ENCODE measurements at places on chromosomes 11 and 22.

GRCh38 chr11:115885535-115886421, 381.6 kb upstream of the CADM1 start:
- DNase-seq, result no peak

DNA sequence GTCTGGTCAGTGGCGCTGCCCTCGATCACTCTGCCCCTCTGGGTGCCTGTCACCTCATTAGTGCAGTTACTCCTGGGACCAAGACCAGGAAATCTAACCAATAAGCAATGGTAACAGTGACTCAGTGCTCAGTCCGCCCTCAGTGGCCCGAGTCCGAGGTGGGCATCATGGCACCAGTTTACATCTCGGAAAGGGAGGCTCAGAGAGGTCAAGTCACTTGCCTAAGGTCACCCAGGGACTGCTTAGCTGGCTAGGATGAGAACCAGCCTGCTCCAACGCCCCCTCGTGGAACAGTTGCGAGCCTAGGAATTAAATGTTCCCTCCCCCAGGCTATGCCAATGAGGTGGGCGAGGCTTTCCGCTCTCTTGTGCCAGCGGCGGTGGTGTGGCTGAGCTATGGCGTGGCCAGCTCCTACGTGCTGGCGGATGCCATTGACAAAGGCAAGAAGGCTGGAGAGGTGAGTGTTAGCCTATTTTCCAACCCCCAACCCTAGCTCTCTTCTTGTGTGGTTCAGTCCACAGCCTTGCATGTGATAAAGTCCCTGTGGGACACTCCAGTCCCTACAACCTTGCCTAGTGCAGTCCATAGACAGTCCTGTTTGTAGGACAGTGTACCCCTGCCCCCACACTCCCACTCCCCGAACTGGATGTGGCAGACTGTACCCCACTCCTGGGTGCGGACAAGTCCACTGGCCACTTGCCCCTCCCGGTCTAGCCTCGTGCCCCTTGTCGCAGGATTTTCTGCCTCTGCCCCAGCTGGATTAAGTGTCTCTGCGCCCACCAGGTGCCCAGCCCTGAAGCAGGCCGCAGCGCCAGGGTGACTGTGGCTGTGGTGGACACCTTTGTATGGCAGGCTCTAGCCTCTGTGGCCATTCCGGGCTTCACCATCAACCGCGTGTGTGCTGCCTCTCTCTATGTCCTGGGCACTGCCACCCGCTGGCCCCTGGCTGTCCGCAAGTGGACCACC, 1.1 kb downstream of the MTFP1 start:
- peak; percentile 46 for DNase-seq

- no peak for DNase-seq
Measured at GRCh38 chr11:118411530-118411929, 10.1 kb downstream of the ATP5MG start.

DNA sequence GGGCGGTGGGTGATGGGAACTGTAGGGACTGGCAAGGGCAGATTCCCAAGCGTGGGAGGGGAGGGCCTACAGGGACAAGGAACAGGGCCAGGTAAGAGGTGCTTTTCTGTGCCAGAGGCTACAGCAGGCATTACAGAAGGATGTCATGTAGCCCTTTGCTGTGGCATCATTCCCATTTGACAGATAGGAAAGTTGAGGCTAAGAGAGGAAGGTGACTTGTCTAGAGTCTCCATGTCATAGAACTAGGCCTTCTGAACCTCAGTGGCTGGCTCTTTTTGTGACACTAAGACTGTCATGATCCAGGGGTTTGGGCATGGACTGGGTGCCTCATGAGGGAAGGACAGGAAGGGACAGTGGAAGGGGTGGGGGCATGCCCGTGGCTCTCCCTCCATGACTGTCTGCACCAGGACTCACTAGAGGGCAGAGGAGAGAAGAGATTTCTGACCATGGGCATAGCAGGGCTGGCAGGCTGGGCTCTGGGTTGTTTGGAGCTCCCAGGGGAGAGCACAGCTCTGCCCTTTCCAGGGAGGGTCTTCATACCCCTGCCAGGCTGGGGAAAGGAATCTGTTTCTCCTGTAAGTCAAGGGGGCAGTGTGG, 3.2 kb downstream of the MMP11 start:
- DNase-seq, result no peak

- no peak for DNase-seq
Measured at GRCh38 chr11:20131788-20132666, 28.2 kb downstream of the DBX1 start.

GRCh38 chr11:68256331-68256741, 15.4 kb downstream of the C11orf24 start:
- DNase-seq, result no peak

DNA sequence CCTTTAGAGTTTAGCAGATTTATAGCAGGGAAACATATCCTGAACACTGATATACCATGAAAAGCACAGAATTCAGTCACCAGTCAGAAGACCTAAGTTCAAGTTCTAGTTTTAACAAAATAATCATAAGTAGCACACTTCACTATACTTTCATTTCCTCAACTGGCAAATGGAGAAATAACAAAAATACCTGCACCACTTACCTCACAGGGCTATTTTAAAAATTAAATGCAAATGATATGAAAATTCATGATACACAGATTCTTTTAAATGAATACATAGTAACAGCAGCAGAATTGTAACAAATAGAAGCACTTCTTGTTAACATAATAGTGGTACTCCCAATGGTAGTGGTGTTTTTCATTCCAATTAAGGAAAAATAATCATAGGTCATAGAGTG, 139.0 kb downstream of the FCHSD2 start:
- DNase-seq, result no peak

GRCh38 chr11:71342951-71343827, 90.8 kb upstream of the SHANK2 start:
- DNase-seq, result no peak

DNA sequence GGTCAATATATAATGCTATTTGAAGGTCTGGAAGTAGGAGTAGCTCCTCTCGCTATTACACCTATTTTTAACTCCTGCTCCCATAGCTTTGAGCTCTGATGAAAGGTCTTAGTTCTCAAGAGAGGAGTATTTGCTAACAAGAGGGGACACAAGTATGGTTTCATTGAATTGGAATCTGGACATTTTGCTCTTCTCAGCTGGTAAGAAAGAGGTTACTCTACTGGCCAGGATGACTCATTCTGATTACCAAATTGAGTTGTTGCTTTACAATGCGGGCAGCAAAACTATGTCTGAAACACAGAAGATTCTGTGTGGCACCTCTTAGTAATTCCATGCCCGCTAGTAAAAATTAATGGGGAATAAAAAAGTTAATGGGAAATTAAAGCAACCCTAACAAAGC, 63.6 kb upstream of the EP300 start:
- DNase-seq, result no peak

GRCh38 chr11:66101066-66101464, 31.0 kb downstream of the PACS1 start:
- no peak for DNase-seq

DNA sequence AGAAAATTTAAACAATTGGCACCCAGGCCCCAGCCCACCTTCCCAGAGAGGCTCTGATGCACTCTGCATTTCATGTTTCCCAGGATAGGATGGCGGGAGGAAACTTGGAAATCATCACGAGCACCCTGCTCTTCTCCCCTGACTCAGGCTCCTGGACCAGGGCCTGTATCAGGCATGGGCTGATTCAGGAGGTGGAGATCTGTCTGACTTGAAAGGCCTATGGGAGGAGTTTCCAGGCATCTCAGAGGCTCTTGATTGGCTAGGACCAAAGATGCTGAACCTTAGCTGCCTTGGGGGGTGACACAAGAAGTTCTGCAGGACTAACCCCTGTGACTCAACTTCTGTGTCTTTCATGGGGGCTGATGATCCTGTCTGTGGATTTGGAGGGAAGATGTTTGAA, 106.2 kb downstream of the PKNOX2 start:
- DNase-seq, result no peak

DNA sequence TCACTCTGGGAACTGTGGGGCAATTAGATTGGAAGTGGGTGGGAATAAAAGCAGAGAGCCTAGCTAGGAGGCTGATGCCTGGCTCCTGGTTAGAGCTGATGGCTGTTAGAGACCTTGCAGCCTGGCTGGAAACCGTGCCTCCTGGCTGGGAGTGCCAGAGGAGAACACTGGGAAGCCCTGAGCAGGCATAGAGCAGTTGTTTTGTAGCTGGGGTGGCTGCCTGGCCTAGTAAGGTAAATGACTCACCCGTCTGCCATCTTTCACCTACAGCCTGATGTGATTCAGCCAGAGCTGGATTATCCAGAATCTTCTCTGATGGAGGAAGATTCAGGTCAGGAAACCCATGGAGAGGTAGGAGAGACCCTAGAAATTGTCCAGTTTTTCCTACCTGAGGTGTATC, 6.1 kb downstream of the UQCR10 start:
- DNase-seq, result no peak

DNA sequence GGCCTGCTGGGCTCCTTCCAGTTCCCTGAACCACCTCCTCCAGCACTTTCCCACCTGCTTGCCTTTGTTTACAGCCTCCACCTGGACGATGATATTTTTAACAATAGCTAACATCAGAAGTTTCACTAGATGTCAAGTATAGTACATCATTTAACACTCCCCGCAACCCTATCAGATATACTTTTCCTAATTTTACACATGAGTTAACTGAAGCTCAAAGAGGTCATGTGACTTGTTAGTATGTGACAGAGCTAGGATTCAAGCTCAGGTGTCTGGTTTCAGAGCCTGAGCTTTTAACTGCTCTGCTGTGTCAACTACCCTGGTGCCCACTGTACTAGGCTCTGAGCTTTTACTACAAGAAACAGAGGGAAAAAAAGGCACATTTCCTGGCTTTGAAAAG, 14.3 kb upstream of the HPX start:
- DNase-seq, result no peak

DNA sequence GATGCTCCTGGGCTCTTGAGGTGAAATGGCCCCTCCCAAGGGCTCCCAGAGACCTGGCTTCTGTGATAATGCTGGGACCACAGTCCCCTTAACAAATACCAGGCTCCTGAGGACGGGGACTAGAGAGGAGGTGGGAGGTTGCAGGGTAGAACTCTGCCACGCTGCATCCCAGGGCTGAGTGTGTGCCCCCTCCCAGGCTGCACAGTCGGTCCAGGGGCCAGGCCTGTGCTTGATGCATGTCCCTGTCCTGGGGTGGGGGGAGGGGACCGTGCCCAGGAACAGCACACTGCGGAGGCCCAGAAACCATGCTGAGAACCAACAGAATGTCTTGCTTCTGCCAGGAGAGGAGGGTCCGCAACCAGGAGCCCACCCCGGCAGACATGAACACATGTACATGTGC, 9.3 kb downstream of the CSF2RB start:
- no peak for DNase-seq

DNA sequence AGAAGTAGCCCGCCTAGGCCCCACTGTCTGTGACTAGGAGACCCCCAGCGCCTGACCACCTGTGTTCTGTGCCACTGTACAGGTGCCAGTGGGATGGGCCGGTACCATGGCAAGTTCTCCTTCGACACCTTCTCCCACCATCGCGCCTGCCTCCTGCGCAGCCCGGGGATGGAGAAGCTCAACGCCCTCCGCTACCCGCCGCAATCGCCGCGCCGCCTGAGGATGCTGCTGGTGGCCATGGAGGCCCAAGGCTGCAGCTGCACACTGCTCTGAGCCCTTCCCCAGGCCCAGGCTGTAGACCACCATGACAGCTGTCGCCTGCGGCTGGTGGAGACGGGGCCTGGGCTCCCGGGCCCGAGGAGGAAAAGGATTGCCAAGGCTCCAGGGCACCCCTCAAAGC, 2.8 kb upstream of the NDUFS8 start:
- no peak for DNase-seq

DNA sequence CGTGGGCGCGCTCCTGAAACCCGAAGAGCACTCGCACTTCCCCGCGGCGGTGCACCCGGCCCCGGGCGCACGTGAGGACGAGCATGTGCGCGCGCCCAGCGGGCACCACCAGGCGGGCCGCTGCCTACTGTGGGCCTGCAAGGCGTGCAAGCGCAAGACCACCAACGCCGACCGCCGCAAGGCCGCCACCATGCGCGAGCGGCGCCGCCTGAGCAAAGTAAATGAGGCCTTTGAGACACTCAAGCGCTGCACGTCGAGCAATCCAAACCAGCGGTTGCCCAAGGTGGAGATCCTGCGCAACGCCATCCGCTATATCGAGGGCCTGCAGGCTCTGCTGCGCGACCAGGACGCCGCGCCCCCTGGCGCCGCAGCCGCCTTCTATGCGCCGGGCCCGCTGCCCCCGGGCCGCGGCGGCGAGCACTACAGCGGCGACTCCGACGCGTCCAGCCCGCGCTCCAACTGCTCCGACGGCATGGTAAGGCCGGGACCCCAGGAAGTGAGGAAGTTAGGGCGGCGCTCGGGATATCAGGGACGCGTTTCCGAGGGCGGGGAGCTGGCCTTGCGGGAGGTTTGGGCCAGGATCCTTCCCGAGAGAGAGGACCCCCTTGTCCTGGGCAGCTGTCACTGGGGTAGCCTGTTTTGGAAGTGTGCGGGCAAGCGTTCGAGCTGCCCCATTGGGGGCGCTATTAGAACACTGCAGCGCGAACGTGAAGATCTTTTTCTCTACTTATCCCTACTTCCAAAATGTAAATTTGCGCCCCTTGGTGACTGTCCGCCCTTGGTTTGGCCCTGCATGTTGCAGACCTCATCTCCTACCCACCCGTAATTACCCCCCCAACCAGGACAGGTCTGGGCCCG, 796 bp downstream of the MYOD1 start:
- no peak for DNase-seq

DNA sequence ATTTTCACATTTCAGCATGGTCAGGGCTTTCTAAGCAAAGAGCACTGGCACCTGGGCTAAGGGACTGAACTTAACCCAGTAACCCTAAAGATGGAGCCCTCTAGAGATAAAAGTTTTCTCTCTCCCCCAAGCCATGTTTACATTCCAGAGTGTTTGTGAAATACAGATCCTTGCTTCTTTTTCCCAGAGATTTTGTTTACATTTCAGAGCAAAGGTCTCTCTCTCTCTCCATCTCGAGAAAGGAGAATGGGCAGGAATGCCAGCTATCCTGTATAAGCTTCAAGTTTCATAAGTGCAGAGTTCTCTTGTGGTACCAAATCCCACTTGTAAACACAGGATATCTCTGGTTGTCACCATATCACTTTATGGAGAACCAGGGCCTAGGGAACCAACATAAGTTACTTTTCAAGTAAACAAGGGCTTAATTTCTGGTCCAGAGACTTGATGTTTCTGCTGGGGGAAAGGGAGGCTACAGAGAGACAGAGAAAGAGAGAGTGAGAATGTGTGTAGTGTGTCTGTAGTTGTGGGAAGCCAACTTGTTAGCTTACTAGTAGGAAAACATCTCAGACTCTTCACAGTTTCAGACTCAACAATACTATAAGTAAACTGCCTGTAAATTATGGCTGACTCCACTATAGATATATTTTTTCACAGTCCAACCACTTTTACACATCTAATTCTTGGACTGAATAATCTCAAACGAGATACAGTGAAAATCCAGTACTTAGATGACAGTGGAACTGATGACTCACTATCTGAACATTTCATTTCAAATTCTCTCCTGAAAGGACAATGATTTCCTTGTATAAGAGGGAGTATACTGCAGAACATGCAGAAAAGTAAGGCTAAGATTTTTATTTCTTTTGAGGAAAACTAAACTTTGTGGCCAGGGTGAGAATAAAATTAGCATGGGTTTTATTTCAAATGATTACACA, 76.2 kb downstream of the ARHGAP32 start:
- DNase-seq, result no peak

DNA sequence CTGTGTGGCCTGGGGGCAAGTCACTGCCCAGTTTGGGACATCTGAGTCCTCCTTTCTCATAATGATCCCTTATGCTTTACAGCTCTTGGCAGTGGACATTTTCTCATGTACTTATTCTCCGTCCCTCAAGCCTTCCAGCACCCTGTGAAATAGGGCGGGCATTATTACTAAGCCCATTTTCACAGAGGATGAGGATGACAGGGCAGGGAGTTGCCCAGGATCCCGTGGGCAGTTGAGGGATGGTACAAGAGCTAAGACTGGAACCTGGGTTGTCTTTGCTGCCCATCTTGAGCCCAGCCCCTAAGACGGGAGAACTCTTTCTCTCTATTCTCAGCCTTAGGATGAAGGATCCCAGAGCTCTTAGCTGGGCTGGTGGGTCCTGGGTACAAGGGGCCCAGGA, 11.2 kb downstream of the CD82 start:
- no peak for DNase-seq
